ENCODE measurements at places on chromosomes 13 and 19. TPM values are rescaled to one million over a fixed set of nuclear protein-coding genes. Genes with fewer than 3 reads are reported as not detected.

The SCEL gene
- not detected for total RNA-seq

DNA sequence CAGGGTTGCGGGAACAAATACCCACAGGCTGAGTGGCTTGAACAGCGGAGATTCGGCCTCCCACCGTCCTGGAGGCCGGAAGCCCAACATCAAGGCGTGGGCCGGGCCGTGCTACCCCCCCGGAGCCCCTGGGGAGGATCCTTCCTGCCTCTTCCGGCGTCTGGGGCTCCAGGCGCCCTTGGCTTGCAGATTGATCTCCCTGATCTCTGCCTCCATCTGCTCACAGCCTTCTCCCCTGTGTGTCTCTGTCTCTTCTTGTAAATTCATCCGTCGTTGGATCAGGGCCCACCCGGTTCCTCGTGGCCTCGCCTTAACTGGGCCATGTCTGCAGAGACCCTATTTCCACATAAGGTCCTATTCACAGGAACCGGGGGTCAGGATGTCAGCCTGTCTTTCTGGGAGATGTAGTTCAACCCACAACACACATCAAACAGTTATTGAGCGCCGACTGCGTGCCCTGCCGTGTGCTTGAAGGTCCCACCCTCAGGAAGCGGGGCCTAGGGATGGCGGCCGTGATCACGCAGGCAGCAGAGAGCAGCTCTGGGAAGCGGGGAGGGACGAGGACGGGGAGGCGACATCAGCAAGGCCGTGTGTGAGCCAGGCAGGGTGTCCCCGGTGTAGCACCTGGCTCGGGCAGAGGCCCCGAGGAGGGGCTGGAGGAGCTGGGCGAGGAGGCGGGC, 21.3 kb downstream of the HCN2 start:
- no peaks in the 10 kb centered on the region for H3K27me3 ChIP-seq
- peak overlapping the region; percentile 46 for H3K27ac ChIP-seq
- no peak for DNase-seq
- peaks cover 26% of the 10 kb centered on the region for H3K4me1 ChIP-seq
- no peaks in the 10 kb centered on the region for H3K36me3 ChIP-seq

GRCh38 chr13:46321494-46322225, 65.4 kb downstream of the RUBCNL start:
- no peak overlapping the region for H3K27ac ChIP-seq
- no peaks in the 10 kb centered on the region for H3K4me1 ChIP-seq
- peak; percentile 32 for DNase-seq

DNA sequence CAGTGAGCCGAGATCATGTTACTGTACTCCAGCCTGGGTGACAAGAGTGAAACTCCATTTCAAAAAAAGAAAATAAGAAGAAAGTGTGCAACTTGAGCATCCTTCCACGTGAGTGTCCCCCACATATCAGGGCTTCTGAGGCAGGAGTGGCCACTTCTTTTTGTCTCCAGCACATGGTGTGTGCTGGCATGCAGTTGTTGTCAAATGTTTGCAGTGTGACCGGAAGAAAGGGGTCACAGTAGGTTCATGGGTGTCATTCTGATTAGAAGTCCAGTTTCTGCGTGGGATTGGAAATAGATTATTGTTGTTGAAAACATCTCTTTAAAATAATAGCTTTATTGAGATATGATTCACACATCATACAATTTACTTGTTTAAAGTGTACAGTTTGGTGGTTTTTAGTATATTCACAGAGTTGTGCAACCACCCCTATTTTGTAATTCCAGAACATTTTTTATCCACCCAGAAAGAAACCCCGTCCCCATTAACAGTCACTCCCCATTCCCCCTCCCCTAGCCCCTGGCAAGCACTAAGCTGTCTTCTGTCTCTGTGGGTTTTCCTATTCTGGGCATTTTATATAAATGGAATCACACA, 2.2 kb downstream of the CRTC1 start:
- H3K4me1 ChIP-seq: peaks cover 5% of the 10 kb centered on the region
- DNase-seq: no peak
- no peak overlapping the region for H3K27ac ChIP-seq
- H3K27me3 ChIP-seq: no peaks in the 10 kb centered on the region
